T1000 (cell line): ENCODE measurements at places on chromosomes 3 and 15.

DNA sequence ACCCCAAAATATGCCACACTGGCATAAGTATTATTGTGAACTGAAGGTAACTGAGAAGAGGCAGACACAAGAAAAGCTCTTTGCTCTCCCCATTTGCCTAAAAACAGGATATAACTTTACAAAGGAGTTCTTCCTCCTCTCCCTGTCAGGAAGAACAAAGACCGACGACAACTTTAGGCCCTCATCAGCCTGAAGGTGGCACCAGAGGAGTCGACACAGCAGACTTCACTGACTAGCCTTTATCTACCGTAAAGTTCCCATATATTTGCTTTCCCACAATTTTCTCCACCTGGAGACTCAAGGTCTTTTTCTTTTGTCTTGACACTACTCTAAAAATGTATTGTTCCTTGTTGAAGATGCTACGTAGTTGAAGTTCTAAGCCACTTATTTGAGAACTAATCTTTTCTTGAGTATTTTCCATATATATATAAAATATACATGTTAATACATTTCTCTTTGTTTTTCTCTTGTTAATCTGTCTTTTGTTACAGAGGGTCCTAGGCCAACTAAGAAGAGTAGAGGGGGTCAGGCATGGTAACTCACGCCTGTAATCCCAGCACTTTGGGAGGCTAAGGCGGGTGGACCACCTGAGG lies 16.2 kb upstream of the XIRP1 start:
- DNase-seq: no peak

DNA sequence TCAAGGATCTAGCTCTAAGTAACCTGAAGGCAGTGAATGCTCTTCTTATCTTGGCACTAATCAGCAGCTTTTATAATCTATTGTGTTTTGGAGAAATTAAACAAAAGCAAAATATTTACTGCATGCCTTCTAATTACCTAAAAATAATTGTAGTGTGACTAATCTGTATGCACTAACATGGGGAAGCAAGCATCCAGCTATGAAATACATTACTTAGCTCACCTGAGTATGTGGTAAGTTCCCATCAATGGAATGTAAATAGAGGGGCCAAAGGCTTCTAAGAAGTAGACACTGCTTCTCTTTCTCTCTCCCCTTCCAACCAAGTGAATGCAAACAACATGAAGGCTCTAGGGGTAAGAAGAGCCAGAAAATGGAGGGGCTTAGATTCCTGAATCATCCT lies 165.6 kb downstream of the STAG1 start:
- no peak for DNase-seq

GRCh38 chr3:27666708-27667107 lies 55.4 kb downstream of the EOMES start:
- DNase-seq: no peak

- DNase-seq: peak; percentile 9
Measured at GRCh38 chr3:185308126-185308754, 54.4 kb upstream of the EHHADH start.

DNA sequence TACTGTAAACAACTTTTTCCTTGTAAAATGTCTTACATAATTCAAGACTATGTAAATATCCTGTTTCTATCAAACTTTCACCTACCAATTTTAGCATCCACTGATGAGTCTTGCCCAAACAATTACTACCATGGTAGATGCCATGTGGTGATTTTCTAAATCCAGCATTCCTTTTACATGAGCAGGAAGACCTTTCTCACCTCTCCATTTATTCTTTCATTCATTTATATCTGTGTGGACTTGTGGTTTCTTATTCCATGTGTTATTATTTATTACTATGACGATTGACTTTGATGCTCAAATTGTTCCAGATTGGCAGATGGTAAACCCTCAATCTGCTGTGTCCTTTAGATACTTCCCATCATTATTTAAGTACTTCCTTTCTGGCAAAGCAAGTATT lies 62.4 kb downstream of the IFT57 start:
- DNase-seq: no peak

- DNase-seq: no peak
Measured at GRCh38 chr3:196326936-196327335, 8.9 kb upstream of the DYNLT2B start.

GRCh38 chr3:78979028-78979427 lies 788.8 kb downstream of the ROBO1 start:
- no peak for DNase-seq

GRCh38 chr15:78266806-78267205 lies 2.4 kb downstream of the DNAJA4 start:
- DNase-seq: no peak

- no peak for DNase-seq
Measured at GRCh38 chr3:108552267-108553159, 36.7 kb downstream of the CIP2A start.
